Activated CD4-positive, alpha-beta T cell treated with anti-CD3 and anti-CD28 coated beads for 4 hours (primary cell): ENCODE measurements at places on chromosomes 6 and 20.

GRCh38 chr20:24648919-24649318 is 179.5 kb downstream of the SYNDIG1 start:
- no peak for DNase-seq

GRCh38 chr6:10425975-10426780 is 11.3 kb upstream of the TFAP2A start:
- no peak for DNase-seq

- DNase-seq: no peak
These were observed 53.0 kb upstream of the AIG1 start for GRCh38 chr6:143007646-143008045.

DNA sequence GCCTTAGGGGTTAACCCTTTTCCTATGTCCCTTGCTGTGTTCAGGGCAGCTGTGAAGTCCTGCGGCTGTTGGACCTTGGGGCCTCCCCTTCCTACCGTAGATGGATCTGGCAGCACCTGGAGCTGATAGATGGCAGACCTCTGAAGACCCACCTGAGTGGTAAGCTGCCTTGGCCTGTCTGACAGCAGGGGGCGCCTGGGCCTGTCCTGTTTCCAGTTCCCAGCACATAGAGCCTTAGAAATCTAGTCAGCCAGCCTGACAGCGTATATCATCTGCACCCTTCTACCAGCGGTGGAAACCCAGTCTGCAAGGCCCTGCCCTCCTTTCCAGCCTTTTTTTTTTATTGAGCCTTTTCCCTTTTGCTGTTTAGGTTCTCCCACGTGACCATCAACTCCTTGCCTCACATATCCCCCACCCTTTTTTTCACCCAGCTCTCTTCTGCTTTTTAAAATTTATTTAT is 26.6 kb downstream of the CNBD2 start:
- DNase-seq: peak; percentile 80

DNA sequence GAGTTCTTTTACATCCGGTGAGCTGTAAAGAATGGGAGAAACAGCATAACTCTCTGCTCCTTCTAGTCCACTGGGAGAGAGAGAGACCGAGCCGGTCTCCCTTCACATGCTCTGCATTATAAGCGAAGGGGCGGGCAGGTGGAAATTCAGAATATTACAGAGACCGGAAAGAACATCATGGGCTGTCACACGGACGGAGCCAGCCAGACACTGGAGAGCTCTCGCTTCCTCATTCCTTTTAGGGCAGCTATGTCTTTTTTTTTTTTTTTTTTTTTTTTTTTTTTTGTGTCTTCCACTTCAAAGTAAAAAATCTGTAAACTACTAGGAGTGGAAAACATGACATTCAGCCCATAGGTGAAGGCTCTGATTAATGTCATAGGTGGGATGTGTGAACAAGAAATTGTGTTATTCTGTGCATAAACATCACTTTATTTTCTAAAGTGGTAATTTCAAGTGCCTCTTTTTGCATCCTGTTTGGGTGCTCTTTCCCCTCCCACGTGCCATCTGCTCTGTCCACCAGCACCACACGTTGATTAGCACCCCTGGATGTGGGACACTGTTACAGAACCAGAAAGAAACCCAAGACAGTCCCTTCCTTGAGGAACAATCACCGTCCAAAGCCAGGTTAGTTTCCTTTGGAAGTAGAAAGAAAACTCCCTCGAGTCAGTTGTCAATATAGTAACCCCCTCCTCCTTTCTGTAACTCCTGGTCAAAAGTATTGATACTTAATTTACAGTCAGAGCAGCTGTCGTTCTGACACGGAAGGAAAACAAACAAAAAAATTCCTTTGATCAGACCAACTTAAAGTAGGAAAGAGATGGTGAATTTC is at the start of gene TAGAP:
Gene TAGAP (minus strand): TSS at position 93 of the 829 bp plus-strand sequence. CDS start 845 bp downstream, outside the sequence.
- DNase-seq: peak; percentile 85

- no peak for DNase-seq
These were observed 34.7 kb upstream of the SYNJ2 start for GRCh38 chr6:157946865-157947532.

- no peak for DNase-seq
These were observed 216.1 kb downstream of the GMDS start for GRCh38 chr6:2029130-2029794.

DNA sequence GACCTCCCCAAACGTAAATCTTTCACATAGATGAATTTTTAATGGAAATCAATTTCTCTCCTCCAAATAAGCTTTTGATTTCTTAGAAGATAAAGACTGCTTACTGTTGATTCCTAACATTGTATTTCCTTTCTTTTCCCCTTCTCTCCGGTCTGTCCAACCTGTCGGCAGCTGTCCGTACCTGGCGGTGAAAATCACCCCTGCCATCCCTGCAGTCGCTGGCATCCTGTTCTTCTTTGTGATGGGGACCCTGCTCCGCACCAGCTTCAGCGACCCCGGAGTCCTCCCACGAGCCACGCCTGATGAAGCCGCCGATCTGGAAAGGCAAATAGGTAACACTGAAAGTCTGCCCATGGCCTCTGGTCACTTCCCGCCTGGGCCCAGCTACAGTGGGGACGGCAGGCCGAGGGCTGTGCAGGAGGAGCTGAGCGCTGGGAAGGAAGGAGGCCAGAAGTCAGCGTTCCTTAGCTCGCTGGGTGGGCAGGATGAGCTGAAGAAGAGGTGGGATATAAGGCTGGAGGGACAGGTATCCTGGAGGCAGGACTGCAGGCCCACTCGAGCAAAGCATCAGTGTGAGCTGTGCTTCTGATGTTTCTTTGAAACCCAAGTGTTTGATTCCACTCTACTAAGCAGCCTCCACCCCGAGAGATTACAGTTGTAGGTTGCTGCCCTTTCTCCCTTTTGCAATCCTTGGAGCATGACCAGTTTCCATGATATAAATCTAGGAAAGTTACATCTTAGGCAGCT is 161.6 kb downstream of the ZDHHC14 start:
- DNase-seq: no peak

DNA sequence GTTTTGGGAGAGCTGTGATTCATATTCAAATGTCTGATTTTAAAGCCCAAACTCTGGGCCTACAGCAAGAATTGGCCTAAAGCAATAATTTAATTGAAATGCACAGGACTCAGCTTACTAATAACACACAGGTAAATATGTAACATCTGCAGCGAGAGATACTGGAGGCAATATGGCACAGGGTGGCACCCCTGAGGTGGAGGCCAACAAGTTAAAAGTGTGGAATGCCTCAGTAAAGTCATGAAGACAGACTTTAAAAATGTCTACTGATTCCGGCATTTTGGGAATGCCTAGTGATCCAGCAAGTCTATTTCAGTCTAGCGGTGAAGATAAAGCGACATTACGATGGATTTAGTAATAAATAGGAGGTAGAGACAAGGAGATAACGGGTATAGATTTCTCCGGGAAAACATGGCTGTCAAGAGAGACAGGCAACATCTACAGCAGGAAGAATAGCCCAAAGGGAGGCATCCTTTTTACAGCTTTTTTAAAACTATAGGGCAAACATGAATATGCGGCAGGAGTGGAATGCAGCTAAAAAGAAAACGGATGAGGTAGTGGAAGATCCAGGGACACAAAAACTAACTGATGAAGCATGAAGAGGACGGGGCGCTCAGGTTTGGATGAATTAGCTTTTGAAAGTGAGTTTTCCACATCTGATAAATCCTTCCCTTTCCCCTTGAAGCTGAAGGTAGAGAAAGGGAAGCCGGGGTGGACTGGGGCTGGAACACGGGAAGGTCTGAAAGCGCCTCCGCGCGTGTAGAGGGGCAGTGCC is 1.2 kb downstream of the NANP start:
- no peak for DNase-seq

GRCh38 chr6:67863346-67863745 is 771.7 kb upstream of the ADGRB3 start:
- no peak for DNase-seq

DNA sequence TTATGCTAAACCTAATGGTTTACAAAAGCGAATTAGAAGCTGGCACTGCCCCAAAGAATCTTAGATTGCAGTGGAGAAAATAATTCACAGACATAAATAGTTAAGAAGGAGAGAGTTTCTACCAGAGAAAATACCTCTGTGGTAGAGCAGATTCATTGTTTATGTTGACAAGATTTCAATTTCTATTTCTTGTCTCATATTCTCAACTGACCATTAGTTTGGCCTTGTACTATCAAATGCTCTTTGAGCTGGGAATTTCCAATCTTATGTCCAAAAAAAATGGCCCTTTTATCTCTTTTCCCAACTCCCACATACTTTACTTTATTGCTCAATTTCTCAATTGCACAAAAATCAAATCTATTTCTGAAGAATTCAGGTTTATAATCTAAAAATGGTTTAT is 804.1 kb upstream of the CITED2 start:
- DNase-seq: no peak

GRCh38 chr6:116072368-116072767 is 11.7 kb upstream of the FRK start:
- DNase-seq: no peak

DNA sequence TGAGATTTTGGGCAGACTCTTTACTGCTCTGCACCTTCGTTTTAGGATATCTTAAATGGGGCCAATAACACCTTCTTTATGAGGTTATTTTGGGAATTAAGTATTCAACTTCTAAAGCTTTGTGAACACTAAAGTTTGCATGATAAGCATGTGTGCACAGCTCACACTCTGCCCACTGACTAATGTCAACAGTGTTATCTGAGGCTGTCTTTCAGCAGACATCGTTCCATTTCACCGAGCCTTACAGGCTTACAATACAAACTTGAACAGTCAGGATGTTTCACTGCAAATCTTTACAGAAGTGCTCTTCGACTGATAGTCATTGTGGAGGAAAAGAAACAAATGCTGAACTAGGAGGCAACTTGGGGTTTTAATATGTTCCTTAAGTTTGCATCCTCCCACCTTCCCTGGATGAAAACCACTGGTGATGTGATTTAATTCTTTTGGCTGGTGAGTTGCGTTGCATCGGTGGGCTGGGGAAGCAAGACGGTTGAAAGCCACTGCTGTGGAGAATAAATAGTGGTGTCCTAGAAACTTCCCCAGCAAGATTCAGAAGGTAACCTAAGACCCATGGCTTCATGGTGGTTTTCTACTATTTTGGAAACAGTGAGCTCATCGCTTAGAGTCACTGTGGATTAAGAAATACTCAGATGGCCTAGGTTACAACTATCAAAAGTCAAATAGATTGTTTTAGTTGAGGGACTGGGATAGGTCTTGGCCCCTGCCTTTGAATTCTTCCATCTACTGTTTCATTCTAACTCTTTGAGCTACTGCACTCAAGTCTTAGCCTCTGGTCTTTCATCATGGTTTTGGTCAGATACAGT is 167.2 kb upstream of the MAP3K7 start:
- no peak for DNase-seq

GRCh38 chr20:6501061-6501460 is 266.4 kb upstream of the BMP2 start:
- DNase-seq: no peak

DNA sequence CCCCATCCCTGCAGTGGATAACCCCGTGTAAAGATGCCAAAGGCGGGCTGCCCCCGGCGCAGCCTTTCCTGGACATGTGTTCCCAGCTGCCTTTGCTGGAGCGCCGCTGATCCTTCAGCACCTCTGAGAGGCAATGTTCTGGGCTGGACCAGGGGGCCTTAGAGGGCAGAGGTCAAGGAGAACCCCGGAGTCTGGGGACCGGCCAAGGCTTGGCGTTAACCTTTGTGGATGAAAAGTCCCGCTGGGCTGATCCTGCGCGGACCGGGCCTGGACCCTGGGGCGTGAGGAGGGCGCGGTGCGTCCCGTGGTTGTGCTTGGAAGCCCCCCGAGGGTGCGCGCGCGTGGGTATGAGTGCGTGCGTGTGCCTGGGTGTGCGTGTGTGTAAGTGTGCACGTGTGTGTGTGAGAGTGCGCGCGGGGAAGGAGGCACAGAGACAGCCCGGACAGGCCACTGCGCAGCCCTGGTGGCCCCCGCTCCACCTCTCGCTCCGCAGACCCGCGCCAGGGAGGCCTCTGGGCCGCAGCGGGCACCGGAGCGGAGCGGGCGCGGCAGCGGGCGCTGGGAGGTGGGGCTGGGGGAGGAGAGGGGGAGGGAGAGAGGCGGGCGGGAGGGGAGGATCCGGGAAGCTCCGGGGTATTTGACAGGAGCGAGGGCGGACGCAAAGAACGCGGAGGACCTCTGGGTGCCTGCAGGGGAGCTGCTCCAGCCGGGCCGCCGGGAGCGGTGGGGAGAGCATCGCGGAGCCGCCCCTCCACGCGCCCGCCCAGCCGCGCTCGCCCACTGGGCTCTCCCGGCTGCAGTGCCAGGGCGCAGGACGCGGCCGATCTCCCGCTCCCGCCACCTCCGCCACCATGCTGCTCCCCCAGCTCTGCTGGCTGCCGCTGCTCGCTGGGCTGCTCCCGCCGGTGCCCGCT is at the start of gene SMOC2:
Gene SMOC2 (plus strand): TSS at position 665 of the 914 bp plus-strand sequence. CDS start 187 bp downstream, at position 852.
- no peak for DNase-seq

- DNase-seq: no peak
These were observed 40.1 kb upstream of the RNF144B start for GRCh38 chr6:18347021-18347577.

DNA sequence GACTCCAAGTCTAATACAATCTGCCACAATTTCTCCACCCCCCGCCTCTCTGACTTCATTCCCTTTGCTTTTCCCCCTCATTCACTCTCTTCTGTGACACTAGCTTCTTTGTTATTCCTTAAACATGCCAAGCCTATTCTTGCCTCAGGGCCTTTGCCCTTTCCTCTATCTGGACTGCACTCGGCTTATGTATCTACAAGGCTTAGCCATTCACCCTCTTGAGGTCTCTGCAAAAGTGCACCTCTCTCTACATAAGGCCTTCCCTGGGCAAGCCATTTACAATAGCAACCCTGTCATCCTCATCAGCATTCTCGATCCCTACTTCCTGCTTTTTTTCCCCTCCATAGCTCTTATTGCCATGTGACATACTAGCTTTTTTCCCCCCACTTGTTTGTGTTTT is 168.9 kb downstream of the PDSS2 start:
- DNase-seq: no peak

DNA sequence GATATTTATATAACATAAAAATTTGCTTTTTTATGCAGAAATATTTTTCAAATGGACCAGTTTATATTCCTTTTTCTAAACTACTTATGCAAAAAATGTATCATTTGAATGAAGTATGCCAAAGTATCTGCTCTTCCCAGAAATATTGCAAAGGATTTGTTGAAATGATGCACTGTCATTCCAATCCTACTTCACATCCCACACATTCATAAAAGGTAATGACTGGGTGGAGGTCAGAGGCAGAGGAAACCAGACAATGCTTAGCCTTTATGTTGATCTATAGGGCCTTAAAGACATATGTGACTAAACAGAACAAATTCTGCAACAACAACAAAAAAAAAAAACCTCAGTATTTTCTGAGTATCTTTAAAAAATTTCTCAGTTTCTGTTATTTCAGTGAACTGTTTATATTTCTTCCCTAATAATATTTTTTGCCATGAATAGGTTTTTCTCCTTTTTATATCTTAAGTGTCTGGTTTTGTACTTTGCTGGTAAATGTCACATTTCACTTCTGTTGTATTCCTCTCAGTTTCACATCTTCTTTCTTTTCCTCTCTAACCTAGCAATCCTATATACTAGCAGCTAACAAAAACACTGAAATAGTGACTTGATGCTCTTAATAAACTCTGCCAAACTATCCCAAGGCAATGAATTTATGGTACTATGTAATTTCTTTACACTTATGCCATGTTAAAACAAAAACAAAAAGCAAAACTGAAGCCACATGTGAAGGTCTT is 374.1 kb downstream of the BCKDHB start:
- DNase-seq: no peak
